ENCODE measurements at places on chromosomes 7 and 10. TPM values are rescaled to one million over a fixed set of nuclear protein-coding genes. Genes with fewer than 3 reads are reported as not detected.

DNA sequence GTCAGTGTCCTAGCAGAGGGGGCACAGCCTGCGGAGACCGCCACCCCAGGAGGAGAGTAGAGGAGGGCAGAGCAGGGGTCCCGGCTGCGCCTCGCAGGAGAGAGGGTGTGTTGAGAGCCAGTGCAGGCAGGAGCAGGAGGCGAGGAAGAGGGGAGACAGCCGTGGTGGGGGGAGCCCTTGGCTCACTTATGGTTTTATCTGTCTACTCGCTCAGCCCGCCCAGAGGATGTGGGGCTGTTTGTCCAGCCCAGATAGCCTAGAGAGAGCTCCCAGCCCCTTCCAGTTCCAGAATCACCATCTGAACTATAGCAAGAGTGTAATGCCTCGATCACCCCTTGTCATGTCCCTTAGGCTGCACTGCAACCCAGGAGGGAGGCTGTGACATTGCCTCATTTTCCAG, 26.6 kb downstream of the SLC29A3 start:
- no peak for DNase-seq

- DNase-seq: peak; percentile 94
Measured at GRCh38 chr10:119658274-119658673, 7.1 kb downstream of the BAG3 start.

DNA sequence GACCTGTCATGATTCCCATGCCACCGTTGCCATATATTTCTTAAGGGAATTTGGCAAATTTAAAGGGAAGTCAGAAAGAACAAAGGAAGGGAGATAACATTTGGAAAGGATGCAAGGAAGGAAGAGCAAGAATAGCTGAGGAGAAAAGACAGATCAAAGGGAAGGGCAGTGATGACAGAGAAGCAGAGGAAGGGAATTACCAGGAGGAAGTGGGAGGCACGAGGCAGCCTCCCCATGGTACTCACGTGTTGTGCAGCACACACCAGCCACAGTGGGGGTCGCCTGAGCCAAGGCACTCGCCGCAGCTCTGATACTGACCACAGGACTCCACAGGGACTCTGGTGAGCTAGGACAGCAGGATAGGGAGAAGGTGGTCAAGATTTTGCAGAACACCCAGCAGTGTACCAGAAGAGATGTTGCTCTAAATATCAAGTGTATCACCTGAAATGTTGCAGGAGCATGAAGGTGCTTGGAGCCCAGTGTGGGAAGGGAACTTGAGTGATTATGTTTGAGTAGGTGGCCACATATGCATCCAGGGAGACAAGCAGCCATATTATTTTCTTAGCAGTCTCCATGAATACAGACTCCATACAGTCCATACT, 335.3 kb downstream of the PLXNA4 start:
- DNase-seq: no peak

DNA sequence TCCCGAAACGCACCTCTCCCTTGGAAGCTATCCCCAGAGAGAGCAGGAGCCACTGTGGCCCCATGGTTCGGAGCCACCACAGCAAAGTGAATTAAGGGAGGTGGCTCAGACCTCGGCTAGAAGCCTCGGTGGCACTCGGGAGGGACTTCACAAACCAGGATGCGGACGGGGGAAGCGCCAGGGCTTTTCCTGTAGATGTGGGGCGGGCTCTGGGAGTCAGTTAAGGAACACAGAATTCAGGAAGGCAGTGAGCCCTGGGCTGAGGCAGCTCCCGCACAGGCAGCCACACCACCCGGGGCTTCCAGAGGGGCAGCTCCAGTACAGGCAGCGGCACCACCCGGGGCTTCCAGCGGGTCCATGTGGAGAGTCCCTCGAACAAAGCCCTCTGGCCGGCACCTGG, 42.7 kb upstream of the DPYSL4 start:
- no peak for DNase-seq

Gene DNAJC9
- total RNA-seq: 29.6 TPM

GRCh38 chr7:82275342-82275741, 168.2 kb downstream of the CACNA2D1 start:
- DNase-seq: no peak

Gene IL15RA
- total RNA-seq: 1.6 TPM

- peak; percentile 68 for DNase-seq
Measured at GRCh38 chr7:23356726-23357125, 57.6 kb downstream of the MALSU1 start.

- DNase-seq: no peak
Measured at GRCh38 chr7:69176841-69177240, 421.4 kb upstream of the AUTS2 start.

GRCh38 chr10:98582363-98582762, 135.6 kb upstream of the HPS1 start:
- no peak for DNase-seq

- no peak for DNase-seq
Measured at GRCh38 chr10:120719333-120719732, 131.8 kb upstream of the WDR11 start.

Gene CLEC2L
- not detected for total RNA-seq

DNA sequence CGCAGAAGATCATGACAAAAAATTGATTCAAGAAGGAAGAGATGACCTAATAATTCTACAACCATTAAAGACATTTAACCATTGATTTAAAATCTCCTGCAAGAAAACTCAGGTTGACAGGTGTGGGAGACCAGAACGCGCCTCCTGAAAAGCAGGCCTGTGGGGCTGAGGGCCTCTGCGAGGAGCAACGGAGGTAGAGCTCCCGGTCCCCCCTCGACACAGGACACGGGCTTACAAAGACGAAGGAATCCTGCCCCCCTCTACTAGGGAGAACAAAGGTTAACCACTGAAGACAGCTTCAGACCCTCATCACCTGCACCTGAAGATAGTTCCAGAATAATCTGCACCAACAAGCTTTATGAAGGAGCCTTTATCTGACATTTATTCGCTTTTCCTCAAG, 55.9 kb upstream of the INPP5A start:
- no peak for DNase-seq

GRCh38 chr7:156456503-156457115, 184.0 kb upstream of the RNF32 start:
- DNase-seq: no peak

GRCh38 chr10:78178397-78178796, 144.7 kb downstream of the RPS24 start:
- DNase-seq: no peak

Gene DPP6
- not detected for total RNA-seq

Gene TMEM236
- total RNA-seq: 0.09 TPM

Measured in HFFc6 (cell line).